ENCODE measurements at places on chromosomes 4 and X.

GRCh38 chr4:169040559-169041261, 30.7 kb upstream of the CBR4 start:
- DNase-seq, result no peak

- DNase-seq, result no peak
These were observed 170.2 kb downstream of the APBB2 start for GRCh38 chr4:41044165-41044564.

DNA sequence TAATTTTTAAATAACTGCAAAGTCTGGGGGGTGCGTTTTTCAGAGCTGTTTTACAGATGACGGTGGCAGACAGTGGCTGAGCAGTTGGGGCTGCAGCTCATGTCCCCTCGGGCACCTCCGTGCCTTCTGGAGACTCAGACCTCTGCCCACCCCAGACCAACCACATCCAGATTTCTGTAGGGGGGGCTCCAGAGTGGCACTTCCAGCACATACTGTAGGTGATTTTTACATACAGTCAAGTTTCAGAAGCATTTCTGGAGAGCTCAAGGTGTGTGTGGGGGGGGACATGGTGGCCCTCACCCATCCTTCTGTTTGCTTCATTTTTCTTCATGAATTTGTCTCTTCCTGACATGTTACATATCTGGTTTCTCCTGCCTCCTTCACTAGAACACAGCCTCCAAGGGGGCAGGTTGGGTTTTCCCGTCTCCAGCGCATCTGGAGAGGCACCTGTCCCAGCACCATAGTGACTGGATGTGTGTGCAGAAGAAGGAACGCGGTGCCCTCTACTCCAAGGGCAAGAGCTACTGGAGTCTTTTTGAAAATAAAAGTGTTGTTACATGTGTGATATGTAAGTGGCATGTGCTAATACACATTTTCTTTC, 37.5 kb downstream of the TMEM271 start:
- no peak for DNase-seq

GRCh38 chr4:97643179-97643578, 500.1 kb downstream of the STPG2 start:
- DNase-seq, result no peak

GRCh38 chr4:73868206-73869129, 725 bp upstream of the CXCL1 start:
- DNase-seq, result no peak

DNA sequence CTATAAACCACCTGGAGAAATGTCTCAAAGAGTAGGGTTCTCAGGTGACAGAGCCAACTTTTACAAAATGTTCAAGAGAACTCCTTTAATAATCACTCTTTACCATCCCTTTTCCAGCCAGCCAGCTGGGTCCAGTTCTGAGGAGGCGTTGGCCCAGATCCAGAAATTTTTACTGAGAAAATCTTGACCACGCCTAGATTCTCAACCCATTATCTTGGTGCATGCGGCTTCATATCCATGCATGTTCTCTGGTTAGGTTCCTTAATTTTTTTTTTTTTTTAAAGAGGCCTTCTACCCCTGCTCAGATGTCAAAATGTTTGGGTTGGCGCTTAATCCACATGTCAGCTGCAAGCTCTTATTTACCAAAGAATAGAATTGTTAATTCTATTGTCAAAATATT, 12.0 kb upstream of the MAP7D2 start:
- DNase-seq, result no peak

DNA sequence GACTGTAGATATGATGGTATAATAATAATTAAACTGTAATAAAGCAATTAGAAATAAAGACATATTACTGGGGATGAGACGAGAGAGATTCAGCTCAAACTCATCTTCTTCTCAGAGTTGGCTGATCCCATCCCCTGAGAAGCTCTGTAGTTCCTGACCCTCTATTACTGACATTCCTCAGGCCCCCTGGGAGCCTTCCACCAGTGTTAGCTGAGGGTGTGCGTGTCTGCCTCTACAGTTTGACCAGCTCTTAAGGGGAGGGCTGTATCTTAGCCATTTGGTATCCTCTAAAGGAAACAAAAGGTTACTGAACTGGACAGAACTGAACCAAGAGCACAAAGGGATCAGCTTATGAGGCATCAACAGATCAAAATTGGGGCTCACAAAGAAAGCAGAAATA, 11.2 kb downstream of the FHDC1 start:
- no peak for DNase-seq

- DNase-seq, result no peak
These were observed 45.8 kb downstream of the SLC39A8 start for GRCh38 chr4:102299354-102300107.

GRCh38 chr4:21879187-21879586, 69.4 kb downstream of the KCNIP4 start:
- DNase-seq, result no peak

GRCh38 chr4:183843248-183843671, 61.8 kb upstream of the STOX2 start:
- DNase-seq, result no peak

- DNase-seq, result no peak
These were observed 1835.8 kb upstream of the TENM3 start for GRCh38 chr4:180407275-180407885.

GRCh38 chr4:155881555-155881954, 15.5 kb upstream of the ASIC5 start:
- DNase-seq, result no peak

DNA sequence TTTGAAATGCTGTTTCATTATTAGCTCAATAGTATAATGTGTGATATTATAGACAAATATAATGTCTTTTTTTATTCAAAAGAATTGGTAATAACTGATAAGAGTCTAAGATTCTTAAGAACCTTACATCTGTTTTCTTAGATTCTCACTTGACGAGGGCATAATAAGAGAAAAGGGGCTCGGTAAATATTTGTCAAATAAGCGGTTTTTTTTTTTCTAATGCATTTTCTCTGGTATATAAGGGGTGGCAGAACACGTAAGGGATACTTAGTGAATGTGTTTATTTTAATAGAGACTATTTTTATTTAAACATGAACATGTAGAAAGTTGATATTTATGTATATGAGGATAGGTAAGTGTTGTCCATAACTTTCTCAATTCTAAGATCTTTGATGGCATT, 200.6 kb downstream of the RAPGEF2 start:
- no peak for DNase-seq

- no peak for DNase-seq
These were observed 176.3 kb downstream of the ENOX2 start for GRCh38 chrX:130726661-130727060.

DNA sequence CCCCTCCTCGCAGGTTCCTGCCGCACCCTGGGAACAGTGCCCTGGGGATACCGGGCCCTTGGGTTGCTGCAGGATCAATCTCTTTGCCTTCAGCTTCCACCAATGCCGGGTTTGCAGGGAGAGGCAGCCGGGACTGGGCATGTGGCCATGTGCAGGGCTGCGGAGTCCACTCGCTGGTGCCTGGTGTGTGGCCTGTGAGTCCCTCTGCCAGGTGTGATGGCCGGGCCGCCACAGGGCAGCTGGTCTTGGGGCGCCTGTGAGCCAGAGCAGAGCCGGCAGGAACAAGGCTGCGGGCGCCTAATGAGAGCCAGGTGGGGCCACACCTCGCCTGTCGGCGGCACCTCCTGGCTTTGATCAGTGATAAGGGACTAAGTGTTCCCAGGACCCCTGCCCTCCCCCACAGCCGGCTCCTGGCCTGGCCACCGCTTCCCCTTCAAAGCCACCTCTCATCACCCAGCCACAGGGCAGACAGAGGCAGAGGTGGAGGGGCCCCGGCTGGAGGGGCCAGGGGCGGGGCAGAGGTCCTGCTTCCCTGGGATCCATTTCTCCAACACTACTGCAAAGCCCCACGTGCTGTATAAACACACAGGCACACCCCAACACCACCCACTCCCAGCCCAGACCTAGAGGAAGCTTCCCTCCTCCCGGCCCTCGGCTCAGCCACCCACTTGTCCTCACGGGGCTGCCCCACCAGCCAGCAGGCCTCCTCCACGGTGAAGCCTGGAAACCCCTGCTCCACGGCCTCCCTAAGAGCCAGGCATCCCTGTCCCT, 132.7 kb downstream of the CPZ start:
- no peak for DNase-seq

GRCh38 chr4:150619042-150619441, 37.1 kb downstream of the MAB21L2 start:
- no peak for DNase-seq

GRCh38 chr4:99402765-99403164, 32.4 kb downstream of the ADH7 start:
- no peak for DNase-seq

GRCh38 chrX:31099536-31100090, 27.8 kb upstream of the FTHL17 start:
- DNase-seq, result no peak

- DNase-seq, result no peak
These were observed 32.1 kb upstream of the GK start for GRCh38 chrX:30620980-30621618.

GRCh38 chr4:187826725-187827124, 168.8 kb upstream of the ZFP42 start:
- DNase-seq, result no peak

DNA sequence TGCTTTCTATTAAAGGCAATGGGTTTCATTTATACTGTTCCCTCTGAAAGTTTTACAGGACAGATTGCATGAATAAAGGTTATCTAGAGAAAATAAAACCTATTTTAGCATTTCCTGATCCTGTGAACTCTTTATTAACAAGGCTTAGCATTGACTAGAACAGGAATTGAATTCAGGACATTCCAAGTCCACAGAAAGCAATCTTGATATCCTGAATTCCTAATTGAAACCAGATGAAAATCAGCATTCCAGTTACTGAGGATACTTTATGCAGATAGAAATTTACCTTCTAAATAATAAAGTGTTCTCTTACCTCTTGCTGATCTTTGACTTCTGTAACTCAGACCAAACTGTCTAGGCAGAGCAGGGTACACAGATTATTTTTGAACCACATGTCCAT, 151.4 kb downstream of the ZNF518B start:
- no peak for DNase-seq

GRCh38 chrX:86103061-86103460, 45.2 kb upstream of the DACH2 start:
- no peak for DNase-seq

DNA sequence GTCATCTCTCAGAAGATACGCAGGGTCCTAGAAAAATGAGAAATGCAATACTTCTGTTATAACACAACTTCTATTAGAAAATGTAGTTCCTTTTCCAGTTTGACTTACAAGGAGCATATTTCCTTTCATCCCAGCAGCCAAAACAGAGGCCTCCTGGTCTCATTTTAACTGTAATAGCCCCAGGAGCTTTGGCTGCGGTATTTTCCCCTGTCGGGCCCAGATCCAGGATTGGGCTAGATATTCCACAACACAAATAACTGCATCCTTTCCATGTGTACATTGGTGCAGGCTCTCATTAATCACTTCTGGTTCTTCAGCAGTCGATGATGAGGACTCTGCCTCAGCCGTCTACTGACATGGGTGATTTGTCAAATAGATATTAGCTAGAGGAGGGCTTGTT, 166.1 kb downstream of the TENM3 start:
- DNase-seq, result no peak

DNA sequence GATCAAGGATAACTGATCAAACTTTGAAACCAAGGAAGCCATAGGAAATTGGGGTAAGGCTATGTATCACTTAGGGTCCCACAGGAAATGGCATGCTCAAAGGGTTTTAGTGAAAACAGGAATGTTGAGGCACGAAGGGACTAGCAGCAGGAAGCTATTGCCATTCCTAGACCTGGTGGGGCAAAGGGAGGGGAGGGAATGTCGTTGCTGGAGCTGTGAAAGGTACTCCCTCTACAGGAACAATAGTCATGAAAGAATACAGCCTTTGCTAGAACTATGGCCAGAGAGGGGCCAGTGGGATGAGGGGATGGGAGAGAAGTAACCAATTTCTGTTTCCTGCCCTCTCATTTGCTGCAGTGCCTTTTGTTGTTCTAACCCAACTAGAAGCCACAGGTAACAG, 11.9 kb downstream of the REPS2 start:
- DNase-seq, result no peak

All from thoracic aorta (tissue), 2 donors.